ENCODE measurements at places on chromosomes 7 and 10.

DNA sequence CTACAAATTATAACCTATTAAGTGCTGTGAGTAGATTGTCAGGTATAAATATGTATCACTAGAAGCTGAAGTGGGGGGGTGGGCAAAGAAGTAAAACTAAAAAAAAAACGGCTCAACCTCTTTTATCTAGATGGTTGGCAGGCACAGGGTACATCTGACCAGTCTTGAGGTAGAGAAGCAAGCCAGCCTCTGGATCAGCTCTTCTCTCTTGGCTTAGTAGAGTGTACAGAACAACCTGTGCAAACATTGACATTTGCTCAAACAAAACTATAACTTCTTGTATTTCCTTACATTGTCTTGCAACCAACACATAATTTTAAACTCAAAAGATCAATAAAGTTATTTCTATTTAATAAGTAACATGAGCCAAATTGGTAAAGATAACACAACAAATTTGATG, 25.6 kb downstream of the DNA2 start:
- DNase-seq: no peak

GRCh38 chr10:98778277-98778759, 331.6 kb upstream of the HPS1 start:
- no peak for DNase-seq

DNA sequence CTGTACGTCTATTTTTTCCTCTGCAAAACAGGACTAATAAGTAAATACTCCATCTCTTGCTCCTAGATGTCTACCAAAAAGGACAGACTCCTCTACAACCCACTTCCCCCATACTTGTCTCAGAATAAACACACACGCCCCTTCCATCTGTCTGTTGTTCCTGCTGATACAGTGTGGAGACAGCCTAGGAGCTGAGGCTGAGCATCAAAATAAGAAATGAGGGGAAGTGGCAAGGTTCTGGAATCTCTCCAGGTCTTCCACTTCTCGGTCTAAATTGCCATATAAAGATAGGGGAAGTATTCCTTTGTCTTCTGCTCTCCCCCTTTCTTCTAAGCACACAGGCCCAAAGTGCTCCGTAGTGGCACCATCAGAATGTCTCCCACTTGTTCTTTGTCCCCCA, 30.8 kb upstream of the VSIR start:
- DNase-seq: no peak

DNA sequence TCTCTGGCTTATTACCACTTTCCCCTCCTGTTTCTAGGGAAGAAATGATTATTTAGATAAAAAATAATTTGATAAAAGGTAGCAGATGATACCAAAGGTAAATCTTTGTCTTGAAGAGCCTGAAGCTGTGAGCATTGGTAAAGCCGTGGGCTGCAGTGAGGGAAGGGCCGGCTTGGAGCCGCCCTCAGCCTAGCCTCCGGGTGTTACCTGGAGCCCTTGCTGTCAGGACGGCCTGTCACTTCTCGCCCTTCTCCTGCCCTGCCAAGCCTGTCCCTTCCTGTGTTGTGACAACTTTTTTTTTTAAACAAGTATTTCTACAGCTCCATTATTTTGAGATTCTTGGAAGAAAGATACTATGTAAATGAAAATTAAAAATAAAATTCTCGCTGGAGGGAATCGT, 7.0 kb downstream of the CUX1 start:
- no peak for DNase-seq

DNA sequence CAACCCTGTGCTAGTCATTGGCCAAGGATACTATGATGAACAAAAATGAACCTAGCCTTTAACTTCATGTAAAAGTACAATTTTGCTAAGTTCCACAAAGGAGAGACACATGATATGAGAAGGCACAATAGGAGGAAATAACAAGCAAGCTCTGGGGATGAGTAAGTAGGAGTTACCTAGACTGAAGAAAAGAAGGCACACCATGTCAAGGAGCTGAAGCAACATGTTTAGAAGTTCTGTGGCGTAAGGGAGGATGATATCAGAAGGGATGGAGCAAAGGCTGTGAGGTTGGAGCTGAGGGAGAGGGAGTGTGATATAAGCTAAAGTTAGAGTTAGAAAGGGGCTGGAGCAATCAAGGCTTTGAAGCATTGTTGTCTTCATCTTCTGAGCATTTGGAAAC, 25.6 kb downstream of the KIFBP start:
- DNase-seq: peak; percentile 85

DNA sequence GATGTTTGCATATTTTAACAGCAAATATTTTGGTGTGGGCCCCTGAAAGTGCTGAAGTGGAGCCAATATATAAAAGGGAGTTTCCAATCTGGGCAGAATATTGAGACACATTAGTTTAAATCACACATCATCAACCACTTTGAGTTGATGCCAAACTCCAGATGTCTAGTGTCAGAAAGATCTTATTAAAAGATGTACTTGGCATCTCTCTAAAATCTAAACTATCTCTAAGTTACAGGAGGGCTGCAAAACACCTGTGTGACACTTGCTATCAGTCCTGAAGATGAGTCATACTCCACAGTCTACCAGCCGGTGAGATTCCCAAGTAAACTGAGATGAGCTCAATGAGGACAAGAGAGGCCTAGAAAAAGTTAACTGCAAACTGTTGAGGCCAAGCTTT, 11.4 kb downstream of the JAZF1 start:
- no peak for DNase-seq

DNA sequence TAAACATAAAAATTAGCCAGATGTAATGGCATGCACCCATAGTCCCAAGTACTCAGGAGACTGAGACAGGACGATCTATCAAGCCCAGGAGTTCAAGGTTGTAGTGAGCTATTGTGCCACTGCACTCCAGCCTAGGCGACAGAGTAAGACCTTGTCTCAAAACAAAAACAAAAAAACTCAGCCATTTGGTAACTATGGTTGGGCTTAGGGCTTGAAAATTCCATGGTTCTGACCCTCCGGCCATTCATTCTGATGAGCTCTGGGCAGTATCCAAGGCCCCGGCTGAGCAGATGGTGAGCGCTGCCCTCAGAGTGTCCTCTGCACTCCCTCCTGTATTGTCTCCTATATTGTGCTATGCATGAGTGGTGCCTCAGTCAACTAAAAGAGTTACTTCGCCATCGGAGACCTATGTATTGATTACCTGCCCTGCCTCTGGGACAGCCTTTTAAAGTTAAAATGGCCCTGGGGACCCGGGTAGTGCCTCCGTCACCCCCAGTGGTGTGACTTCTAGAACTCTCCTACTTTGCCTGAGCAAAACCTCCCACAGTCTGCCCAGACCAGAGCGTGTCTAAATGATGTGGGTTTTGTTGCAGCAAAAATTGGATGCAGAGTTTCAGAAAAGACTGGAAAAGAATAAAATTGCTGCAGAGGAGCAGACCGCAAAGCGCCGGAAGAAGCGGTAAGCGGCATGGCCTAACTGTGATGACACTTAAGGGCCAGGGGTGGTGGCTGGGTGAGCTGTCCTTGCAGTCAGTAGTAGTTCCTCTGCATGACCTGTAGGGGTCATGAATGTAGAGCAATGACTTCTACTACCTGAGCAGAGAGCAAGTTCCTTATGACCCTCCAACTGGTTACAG, 8.1 kb downstream of the PRKRIP1 start:
- DNase-seq: peak; percentile 58

DNA sequence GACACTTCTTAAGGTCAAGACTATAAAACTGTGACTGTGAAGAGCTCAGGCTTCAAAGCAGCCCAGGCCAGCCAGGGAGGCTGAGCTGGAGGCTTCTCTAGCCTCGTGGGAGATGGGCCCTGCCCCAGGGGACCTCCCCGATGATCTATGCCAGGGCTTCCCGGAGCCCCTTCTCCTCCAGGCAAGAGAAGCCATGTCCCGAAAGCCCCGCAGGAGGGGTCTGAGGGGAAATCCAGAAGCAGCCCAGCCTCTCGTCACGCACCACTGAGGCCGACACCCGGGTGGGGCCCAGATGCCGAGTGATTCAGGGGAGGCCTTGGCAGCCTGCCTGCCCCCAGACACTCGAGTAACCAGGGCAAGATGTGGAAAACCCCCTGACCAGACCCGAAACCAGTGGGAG, 63.7 kb downstream of the PROSER2 start:
- DNase-seq: no peak

DNA sequence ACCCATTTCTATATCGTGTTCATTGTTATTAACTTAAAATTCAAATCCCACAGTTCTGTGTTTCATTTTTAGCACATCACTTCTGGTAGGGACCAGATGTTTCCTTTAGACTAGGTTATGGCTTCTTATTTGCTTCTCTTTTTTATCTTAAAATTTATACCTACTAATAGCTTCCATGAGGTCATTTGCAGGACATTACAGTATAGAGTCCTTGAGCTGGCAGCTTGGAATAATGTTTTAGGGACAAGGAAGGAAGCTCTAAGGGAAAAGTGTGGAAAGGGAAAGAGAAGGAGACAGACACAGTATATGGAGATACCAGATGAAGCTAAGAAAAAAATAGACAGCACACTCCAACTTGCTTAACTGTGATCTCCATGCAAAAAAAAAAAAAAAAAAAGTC, 48.8 kb upstream of the CD36 start:
- DNase-seq: no peak

GRCh38 chr10:11684717-11685645, 57.2 kb upstream of the ECHDC3 start:
- peak; percentile 85 for DNase-seq

DNA sequence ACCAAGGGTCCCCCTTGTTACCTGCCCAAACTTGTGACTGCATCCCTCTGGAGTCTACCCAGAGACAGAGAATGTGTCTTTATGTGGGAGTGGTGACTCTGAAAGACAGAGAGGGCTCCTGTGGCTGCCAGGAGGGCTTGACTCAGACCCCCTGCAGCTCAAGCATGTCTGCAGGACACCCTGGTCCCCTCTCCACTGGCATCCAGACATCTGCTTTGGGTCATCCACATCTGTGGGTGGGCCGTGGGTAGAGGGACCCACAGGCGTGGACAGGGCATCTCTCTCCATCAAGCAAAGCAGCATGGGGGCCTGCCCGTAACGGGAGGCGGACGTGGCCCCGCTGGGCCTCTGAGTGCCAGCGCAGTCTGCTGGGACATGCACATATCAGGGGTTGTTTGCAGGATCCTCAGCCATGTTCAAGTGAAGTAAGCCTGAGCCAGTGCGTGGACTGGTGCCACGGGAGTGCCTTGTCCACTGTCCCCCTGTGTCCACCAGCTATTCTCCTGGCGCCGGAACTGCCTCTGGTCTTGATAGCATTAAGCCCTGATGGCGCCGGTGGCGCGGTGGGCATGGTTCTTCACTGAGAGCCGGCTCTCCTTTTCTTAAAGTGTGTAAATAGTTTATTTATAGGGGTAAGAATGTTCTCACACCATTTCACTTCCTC, 19.4 kb upstream of the SH2D4B start:
- no peak for DNase-seq

DNA sequence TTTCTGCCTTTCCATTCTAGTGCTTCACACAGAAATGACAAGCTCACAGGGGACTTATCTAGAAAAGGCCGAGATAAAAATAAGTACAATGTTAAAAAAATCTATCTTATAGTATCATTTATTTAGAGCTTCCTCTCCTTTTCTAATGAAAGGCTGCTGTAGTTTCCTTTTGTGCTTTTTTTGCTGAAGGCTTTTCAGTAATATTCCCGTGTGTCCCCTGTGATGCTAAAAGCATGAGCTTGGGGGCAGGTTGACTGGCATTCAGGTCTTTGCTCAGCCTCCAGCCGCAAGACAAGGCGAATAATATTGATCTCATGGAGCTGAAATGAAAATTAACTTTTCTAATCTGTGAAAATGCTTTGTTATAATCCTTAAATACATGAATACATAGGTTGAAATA, 143.0 kb downstream of the ST7 start:
- DNase-seq: no peak

DNA sequence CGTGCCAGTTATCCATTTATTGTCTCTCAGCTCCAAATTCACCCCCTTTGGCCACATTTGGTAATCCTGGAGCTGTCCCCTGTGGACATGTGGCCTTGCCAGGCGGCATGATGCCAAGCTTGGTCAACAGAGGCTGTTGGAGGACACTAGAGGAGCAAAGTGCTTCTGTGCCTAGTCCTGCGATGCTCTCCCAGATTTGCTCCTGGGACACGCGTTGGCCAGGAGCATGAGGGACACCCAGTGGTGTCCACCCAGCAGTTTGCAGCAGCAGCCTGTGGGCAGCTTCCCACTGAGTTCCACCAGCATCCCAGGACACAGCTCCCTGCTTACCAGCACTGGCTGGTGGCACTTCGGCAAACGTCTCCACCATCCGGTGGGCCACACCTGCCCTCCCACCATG, 55.5 kb upstream of the STEAP1B start:
- no peak for DNase-seq

DNA sequence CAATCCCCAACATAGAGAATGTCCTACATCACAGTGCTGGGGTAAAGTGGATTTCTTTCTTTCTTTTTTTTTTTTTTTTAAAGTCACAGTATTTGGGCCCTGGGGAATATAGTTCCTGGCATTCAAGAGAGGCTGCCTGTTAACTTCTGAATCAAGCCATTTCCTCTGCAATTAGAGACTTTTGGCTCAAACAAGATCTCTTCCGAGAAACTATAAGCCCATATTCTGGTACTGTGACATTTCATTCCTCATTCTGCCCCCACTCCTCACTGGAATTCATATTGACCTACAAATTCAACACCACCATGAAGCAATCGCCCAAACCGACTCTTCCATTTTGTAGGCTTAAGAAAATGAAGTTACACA, 187.4 kb downstream of the PHTF2 start:
- DNase-seq: no peak

DNA sequence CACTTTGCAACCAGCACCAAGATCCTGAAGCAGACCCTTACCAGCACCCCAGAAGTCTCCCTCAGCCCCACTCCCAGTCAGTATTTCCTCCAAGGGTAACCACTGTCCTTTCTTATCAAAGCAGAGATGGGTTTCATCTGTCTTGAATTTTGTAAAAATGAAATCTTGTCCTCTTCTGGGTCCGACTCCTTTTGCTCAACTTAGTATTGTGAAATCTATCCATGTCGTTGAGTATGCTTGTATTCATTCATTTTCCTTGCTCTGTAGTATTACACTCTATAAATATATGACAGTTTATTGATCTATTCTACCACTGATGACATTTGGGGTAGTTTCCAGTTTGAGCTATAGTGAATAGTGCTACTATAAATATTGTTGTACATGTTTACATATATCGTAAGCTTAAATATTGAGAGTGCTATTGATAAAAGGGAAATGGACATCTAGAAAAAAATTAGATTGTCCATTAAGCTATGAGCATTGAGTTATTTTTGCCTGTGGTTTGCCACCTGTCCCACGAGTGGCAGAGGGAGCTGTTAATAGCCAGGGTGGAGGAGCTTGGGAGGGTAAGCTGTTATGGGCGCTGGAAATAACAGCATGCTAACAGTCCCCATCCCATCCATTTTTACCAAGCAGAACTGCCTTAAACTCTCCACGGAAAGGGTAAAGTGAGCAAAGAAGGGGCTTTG, 36.5 kb downstream of the AIFM2 start:
- no peak for DNase-seq

GRCh38 chr10:36198322-36198721, 556.2 kb upstream of the FZD8 start:
- no peak for DNase-seq
